ENCODE measurements at places on chromosomes 3 and 15.

DNA sequence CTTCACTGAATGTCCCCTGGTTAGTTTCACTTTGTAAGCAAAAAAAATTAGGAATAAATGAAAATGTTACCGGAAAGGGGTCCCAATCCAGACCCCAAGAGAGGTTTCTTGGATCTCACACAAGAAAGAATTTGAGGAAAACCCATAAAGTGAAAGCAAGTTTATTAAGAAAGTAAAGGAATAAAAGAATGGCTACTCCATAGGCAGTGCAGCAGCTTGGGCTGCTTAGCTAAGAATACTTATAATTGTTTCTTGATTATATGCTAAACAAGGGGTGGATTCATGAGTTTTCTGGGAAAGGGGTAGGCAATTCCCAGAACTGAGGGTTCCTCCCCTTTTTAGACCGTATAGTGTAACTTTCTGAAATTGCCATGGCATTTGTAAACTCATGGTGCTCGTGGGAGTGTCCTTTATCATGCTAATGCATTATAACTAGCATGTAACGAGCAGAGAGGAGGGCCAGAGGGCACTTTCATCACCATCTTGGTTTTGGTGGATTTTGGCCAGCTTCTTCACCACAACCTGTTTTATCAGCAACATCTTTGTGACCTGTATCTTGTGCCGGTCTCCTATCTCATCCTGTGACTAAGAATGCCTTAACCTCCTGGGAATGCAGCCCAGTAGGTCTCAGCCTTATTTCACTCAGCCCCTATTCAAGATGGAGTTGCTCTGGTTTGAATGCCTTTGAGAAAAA lies 41.0 kb upstream of the CMSS1 start:
- DNase-seq = no peak

GRCh38 chr3:42505128-42505848 lies 2.8 kb downstream of the VIPR1 start:
- no peak for DNase-seq

- no peak for DNase-seq
Observed at GRCh38 chr15:67047149-67047661, 18.2 kb upstream of the SMAD3 start.

DNA sequence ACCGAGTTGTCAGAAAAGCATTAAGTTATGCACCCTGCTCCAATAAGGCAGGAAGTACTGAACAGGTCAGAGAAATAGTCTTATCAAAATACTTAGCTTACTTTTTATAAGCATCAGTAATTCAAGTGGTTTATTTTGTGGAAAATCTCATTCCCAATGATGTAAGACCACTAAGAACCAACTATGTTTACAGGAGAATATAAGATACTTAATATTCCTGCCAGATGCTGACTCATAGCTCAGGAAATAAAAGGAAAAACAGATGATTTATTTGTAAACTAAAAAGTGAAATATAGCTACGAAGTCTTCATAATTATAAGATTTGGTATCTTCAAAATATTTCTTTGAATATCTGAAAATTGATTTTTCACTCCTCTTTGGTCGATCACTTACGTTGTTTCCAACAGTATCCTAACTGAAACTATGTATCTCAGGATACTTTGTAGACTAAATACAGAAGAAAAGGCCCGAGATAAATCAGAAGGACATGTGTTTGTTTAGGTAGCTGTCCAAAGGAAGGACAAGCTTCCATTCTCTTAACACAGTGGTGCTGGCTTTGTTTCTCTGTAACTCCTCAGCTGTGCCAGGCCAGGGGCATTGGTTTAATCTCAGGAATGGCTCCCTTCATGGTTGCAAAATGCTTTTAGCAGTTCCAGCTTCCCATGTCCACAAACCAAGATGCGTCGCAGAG lies 295.8 kb downstream of the GBE1 start:
- no peak for DNase-seq

DNA sequence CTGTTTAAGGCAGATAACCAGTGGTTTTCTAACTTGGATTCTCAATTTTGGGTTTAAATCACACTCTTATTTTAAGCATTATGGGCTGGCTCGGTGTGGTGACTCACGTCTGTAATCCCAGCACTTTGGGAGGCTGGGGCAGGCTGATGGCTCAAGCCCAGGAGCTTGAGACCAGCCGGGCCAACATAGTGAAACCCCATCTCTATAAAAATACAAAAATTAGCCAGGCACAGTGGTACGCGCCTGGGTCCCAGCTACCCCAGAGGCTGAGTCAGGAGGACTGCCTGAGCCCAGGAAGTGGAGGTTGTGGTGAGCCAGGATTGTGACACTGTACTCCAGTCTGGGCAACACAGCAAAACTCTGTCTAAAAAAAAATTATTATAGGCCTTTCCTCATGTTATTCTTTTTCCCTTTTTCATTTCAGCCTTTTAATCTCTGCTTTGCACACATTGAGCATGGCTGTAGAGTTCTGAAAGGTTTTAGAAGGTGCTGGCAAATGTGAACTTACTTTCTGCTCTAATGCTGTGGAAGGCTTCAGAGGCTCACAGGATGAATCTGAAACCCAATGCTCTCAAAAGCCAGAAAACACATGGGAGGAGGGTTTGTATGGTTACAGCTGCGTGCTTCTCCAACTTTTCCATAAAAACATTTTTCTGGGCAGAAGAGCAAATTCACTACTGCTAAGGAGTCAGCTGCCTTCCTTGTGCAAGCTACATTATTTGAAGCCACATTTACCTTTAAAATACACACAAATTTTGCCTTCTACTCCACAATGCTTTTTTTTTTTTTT lies 32.5 kb downstream of the CHAC1 start:
- no peak for DNase-seq

- DNase-seq = no peak
Observed at GRCh38 chr15:83082730-83083386, 15.8 kb upstream of the BTBD1 start.

DNA sequence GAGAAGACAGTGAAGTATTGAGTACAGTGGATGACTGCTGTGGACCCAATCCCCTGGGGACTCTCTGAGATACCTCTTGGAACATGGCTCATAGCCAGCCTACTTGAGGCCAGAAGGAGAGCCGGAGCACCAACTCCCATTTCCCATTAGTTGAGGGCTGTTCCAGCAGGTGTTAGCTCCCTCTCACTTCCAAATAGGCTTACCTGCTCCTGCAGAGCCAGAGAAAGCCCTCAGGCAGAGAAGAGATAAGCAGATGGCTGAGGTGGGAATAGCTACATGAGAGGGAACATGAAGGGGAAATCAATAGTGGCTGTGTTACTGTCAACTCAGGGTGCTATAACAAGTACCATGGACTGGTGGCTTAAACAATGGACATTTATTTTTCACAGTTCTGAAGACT lies 4.6 kb upstream of the CCK start:
- DNase-seq = no peak

GRCh38 chr15:55587321-55588069 lies 650 bp downstream of the PYGO1 start:
- DNase-seq = no peak

DNA sequence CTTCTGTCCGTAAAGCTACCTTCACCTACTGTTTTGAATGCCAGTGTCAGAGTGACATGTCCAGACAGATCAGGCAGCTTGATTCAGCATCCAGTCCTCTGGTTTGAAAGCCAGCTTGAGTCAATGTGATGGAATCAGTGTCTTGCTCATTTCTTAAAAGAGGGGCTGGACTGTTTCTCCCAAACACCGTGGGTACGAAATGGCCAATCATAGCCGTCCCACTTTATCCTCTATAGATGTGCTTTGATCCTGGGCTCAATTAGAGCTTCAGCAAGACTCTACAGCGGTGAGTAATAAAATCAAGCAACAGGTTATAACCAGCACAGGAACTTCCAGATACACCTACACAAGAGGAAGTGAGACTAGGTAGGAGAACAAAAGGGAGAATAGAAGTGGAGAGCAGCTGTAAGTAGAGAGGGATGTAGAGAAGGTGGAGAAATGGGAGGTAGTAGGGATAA lies 17.0 kb upstream of the OR5K1 start:
- no peak for DNase-seq

DNA sequence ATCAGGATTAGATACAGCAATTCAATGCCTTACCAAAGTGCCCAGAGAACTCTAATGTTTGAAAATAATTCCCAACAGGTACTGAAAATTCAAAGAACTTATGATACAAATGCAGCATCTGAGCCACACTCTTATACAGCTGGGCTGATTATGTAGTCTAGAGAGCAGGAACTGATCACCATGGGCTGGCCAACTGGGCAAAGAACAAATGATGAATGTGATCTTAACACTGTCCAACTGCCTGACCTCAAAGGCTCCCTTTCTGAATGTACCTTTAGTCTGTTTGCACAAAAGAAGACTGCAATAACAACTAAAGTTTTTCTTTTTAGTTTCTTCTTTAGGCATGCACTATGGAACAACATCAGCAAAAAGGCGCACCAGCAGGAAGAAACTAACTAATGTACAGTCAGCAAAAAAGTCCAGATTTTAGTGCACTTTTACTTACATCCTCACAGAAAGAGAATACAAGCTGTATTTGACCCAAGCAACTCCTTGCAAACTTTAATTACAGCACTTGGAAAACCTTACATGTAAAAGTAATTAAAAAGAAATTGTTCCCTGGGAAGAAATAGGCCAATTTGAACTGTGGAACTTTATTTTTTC lies 1095.1 kb downstream of the IGSF11 start:
- no peak for DNase-seq

- no peak for DNase-seq
Observed at GRCh38 chr3:178392511-178392926, 143.7 kb upstream of the KCNMB2 start.

DNA sequence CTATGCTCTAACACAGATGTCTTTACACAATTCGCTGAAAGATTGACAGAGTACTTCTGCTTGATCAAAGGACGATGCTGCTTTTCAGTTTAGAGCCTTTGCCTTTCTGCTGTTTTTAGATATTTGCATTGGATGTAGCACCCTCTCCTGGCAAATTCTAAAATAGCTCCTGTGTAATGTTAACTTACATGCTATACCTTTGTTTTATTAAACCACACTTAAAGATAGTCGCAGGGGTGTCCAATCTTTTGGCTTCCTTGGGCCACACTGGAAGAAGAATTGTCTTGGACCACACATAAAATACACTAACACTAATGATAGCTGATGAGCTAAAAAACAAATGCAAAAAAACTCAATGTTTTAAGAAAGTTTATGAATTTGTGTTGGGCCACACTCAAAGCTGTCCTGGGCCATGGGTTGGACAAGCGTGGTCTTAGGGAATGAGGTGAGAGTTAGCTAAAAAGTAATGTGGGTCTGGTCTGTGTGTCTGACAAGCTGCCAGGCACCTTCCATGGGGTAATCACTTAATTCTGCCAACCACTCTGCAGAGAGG lies 62.9 kb downstream of the ATG7 start:
- DNase-seq = no peak

DNA sequence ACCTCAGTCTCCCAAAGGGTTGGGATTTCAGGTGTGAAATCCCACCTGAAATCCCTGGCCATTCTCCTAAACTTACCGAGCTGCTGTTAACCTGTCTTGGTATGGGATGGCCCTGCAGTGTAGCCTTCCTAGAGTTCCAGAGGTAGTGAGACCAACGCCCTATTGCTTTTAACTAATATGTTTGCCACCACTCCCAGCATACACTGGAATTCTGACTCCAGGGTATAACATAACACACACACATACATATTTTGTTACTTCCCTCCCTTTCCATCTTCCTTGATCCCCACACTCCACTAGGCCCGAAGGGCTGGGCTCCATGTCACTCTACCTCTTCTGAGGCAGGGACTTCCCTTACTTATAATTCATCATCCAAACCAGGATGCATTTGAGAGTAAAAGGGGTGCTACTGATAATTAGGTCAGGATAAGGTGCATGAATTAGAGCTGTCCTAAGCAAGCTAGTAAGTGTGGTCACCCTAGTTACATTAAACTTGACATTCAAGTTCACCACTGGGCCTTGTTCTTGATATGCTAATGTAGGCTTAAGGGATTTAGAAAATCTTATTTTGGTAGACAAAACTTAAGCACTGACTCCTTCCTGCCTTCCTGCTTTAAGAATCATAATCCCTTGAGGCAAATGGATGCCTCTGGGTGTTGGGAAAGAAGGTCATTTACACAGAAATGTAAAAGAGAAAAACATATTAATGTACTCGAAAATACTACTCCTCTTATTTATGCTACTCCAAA lies 317.6 kb downstream of the MAGI1 start:
- DNase-seq = no peak

- DNase-seq = no peak
Observed at GRCh38 chr3:193330555-193331204, 47.9 kb downstream of the ATP13A5 start.

DNA sequence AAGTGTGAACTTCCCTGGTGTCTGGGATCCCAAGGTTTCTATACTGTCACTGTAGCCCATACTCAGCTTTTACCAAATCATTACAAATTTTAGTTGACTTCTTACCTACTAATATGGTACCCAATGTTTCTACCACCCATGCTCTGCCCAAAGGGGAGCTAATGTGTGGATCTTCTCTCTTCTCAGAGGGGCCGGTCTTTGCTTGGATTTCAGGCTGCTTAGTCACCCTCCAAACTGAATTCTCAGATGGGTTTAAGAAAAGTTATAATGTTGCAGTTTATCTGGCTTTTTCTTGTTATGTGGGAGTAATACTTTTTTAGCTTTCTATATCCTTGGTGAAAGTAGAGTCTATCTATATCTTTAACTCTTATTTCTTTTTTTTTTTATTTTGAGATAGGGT lies 67.1 kb upstream of the AKAP13 start:
- DNase-seq = no peak

GRCh38 chr3:59762941-59763340 lies 713.1 kb upstream of the CFAP20DC start:
- DNase-seq = no peak

GRCh38 chr3:69784954-69785514 lies 45.8 kb downstream of the MITF start:
- DNase-seq = no peak

- no peak for DNase-seq
Observed at GRCh38 chr3:51538115-51538458, 432 bp upstream of the RAD54L2 start.

DNA sequence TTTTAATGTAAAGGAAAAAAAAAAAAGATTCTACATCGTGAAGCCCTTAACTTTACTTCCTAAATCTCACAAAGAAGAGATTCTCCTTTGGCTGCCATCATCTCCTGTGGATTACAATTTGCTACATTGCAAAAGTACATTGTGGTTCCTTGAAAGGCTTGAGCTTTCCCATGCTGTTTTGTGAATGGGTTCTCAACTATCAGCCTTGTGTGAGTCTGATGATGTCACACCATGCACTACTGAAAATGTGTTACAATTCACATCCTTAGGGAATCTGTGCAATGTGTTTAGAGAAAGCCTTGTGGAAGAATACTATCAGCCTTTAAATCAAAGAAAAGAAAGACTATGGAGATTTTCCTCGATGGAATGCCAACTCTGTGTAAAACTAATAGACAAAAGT lies 510.0 kb upstream of the ALCAM start:
- no peak for DNase-seq

GRCh38 chr3:9779721-9780457 lies 10.1 kb upstream of the CAMK1 start:
- DNase-seq = no peak

- DNase-seq = no peak
Observed at GRCh38 chr3:106068795-106069194, 200.0 kb upstream of the CBLB start.

DNA sequence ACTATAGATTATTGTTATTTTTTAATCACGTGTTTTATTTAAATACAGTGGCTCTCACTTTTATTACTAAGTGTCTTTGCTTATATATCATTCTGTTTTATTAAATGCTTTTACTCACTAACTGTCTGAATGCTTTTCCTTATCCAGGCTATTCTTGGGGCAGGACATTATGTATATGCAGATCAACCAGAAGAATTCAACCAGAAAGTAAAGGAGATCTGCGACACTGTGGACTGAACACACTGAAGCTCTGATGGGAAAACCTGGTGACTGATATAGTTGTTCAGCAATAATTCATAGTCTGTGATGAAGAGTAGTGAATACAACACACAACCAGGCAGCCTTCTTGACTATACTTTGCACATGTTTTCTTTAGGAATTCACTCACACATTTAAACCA lies 27.6 kb downstream of the ABHD5 start:
- no peak for DNase-seq

All from hypothalamus (tissue), 51 donors.